CD4-positive, alpha-beta T cell treated with Interleukin-6 at 100 ng/mL for 8 hours (primary cell): ENCODE measurements at places on chromosomes 6 and 20.

DNA sequence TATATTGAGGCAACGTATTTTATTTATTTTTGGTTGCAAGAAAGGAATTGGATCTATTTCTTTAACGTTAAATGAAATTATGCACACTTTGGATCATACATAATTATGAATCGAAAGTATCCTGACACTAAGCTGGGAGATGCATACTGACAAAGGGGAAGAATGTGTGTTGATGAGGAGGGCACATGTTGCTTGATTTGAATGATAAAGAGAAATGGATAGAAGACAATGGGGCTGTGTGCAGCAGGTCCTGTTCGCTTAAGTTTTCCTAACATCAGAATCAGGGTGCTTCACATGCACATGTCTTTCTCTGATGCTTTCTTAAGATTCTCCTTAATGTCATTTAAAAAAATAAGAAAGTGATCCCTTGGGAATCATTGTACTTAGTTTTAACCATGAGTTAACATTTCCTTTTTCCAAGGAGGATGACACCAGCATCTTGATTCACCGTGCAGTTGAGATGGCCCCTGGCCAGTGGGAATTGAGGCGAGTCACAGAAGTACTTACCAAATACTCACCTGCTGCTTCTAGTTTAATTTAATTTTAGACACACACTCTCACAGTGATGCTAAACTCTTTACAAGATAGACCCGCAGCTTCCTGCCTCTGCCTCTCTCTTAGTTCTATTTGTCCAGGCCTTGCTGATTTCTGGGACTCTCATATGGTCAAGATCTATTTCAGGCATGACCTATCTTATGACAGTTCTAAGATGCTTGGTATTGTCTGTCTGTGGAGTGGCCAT, 116.5 kb downstream of the CLIC5 start:
- DNase-seq = no peak

DNA sequence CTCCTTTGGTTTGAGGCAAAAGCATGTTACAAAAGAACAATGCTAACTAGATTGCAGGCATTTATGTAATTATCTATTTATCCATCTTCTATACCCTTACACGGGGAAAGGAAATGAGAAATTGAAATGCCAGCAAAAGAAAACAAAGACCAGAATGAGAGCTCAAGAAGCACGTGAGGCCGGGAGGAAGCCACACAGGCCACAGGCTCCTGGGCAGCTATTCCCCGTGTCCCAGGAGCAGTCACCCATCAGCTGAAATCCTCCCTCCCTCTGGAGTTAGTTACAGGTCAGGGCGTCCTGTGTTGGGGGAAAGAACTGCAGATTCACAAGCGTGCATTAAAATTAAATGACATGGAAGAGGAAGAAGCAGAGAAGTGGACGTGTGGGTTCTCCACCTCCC, 64.7 kb upstream of the RPS6KA2 start:
- no peak for DNase-seq

DNA sequence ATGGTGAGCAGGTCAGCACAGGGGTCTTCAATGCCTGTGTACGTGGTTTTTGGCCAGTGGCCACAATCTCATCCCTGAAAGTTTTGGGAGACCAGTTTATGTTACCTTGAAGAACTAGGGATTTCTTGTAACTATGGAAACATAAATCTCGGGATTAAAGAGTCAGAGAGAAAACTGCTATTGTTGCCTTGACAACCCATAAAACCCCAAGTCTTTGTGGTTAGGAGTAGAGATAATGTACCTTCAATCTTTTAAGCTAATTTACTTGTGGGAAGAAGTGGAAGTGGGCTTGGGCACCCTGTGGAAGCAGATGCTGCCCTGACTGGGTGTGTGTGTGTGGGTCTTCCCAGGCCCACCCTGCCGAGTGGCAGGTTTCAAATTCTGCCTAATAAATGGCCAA, 46.1 kb upstream of the ZNF831 start:
- no peak for DNase-seq

DNA sequence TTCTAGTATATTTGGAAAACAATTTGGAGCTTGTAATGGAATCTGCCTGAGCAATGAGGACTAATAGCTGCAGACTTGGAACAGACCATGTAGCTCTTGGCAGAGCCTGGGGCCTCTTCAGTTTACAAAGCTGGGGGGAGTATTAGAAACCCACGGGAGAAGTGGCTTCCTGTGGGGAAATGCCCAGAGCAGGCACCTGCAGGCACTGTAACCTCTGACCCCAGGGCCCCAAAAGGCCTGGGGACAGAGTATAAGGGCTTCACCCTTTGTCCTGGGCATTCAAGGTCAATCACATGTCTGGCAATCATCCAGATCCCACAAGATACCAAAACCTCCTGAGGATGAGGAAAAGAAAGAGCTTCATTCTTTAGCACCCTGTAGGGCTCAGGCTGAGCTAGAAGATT, 19.4 kb downstream of the PKIG start:
- DNase-seq = no peak

GRCh38 chr6:16286151-16286522, 47.8 kb downstream of the GMPR start:
- no peak for DNase-seq

- no peak for DNase-seq
Measured at GRCh38 chr6:85429346-85429745, 20.5 kb upstream of the NT5E start.

GRCh38 chr20:59385480-59385879, 85.1 kb downstream of the EDN3 start:
- no peak for DNase-seq
